Endothelial cell of umbilical vein (primary cell): ENCODE measurements at places on chromosomes 4 and X.

DNA sequence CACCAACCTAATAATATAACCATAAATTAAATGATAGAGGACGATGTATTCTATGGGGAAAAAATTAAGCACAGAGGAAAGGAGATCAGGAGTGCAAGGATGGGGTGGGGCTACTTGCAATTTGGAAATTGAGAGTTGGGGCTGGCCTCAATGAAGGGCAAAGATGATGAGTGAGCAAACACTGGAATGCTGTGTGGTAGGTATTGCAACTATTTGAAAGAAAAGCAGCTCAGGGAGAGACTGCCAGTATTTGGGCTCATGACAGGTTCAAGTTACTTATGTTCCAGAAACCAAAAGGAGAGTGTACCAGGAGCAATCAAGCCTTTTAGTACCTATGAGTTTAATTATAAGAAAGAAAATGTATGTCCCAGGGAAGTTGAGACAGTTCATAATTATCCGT is 47.4 kb downstream of the ASIC5 start:
- DNase-seq, result no peak
- H3K27ac ChIP-seq, result no peak overlapping the region
- H3K27me3 ChIP-seq, result no peaks in the 10 kb centered on the region
- H3K4me3 ChIP-seq, result no peak overlapping the region

GRCh38 chr4:169885893-169886292 is 128.1 kb upstream of the HPF1 start:
- H3K36me3 ChIP-seq, result no peaks in the 10 kb centered on the region
- no peak for DNase-seq
- no peaks in the 10 kb centered on the region for H3K27me3 ChIP-seq
- no peak overlapping the region for H3K4me3 ChIP-seq

DNA sequence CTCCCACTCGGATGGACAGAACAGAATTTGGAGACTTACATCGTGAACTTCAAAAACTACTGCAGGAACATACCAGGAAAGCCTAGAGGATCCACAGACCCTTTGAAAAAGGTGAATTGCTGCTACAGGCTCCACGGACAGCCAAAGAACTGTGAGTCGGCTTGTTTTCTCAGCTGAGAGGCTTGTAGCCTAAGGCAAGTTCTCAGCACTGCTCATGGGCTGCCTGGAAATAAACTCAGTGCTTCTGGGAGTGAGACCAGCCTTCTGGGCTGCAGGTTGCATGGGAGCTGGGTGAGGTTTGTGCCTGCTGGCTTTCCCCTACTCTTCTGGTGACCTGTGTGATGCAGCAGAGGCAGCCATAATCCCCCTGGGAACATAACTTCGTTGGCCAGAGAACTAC is 1397.6 kb downstream of the FAM133A start:
- H3K4me3 ChIP-seq, result no peak overlapping the region
- DNase-seq, result no peak
- no peak overlapping the region for H3K27ac ChIP-seq
- no peaks in the 10 kb centered on the region for H3K36me3 ChIP-seq

DNA sequence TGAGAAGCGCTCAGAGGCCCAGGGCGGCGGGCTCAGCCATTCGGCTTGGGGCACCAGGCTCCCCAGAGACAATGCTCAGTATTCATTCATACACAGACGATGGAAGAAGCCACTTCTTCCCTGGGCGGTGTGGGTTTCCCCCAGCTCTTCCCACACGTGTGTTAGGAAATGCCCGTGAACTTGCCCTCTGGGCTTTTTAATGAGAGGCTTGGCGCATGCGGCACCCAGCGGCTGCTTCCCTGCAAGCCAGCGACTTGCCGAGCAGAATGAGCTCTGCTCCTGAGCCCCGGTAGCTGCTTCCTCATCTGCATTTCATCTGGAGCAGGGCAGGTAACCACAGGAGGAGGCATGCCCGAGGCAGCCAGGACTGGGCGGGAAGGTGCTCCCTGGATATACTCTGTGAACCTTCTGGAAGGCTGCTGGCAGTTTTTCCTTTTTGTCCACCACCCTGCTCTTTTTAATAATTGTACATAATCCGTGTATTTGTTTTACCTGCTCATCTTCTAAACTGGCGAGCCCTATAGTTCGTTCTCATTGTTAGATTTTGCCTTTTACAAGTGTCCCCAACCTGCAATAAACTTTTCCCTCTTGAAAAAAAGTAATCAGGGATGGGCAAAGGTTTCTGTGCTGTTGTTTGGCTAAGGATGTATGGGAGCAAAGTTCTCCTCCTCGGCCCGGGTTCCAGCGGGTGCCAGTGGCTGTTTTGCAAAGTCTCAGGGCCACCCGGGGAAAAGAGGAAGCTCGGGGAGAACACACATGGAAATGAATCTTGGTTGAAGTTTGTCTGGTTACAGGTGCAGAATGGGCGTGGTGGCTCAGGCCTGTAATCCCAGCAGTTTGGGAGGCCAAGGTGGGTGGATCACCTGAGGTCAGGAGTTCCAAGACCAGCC is 178.8 kb downstream of the DCLK2 start:
- no peaks in the 10 kb centered on the region for H3K36me3 ChIP-seq
- H3K4me1 ChIP-seq, result peaks cover 4% of the 10 kb centered on the region
- H3K27ac ChIP-seq, result no peak overlapping the region
- H3K27me3 ChIP-seq, result no peaks in the 10 kb centered on the region
- DNase-seq, result no peak

GRCh38 chr4:177008071-177008835 is 215.5 kb upstream of the VEGFC start:
- DNase-seq, result no peak
- H3K36me3 ChIP-seq, result no peaks in the 10 kb centered on the region
- H3K27me3 ChIP-seq, result no peaks in the 10 kb centered on the region
- H3K4me1 ChIP-seq, result peaks cover 11% of the 10 kb centered on the region

DNA sequence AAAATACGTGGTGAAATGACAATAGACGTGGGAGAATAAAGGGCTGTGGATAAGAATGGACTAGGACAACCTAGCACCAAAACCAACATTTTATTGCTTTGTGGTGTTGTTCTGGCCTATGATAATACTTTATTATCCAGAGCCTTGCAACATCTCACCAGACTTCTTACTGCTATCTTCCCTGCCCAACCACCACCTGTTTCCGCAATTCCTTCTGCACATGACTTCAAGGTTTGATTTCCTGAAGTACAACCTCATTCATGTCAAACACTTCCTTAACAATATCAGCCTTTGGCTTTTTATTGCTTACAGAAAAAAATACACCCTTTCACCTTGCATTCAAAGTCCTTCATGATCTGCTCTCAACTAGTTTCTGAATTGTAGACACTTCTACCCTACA is 84.8 kb downstream of the RTL3 start:
- no peaks in the 10 kb centered on the region for H3K27me3 ChIP-seq
- no peak for DNase-seq
- H3K36me3 ChIP-seq, result no peaks in the 10 kb centered on the region

- no peak overlapping the region for H3K4me3 ChIP-seq
- H3K4me1 ChIP-seq, result no peaks in the 10 kb centered on the region
- H3K36me3 ChIP-seq, result no peaks in the 10 kb centered on the region
- no peak overlapping the region for H3K27ac ChIP-seq
These were observed 953.6 kb upstream of the AGA start for GRCh38 chr4:178395798-178396197.

- no peaks in the 10 kb centered on the region for H3K4me1 ChIP-seq
- peak; percentile 35 for DNase-seq
- no peak overlapping the region for H3K27ac ChIP-seq
- no peaks in the 10 kb centered on the region for H3K27me3 ChIP-seq
- H3K36me3 ChIP-seq, result no peaks in the 10 kb centered on the region
These were observed 82.1 kb upstream of the IQCM start for GRCh38 chr4:149897783-149898182.

DNA sequence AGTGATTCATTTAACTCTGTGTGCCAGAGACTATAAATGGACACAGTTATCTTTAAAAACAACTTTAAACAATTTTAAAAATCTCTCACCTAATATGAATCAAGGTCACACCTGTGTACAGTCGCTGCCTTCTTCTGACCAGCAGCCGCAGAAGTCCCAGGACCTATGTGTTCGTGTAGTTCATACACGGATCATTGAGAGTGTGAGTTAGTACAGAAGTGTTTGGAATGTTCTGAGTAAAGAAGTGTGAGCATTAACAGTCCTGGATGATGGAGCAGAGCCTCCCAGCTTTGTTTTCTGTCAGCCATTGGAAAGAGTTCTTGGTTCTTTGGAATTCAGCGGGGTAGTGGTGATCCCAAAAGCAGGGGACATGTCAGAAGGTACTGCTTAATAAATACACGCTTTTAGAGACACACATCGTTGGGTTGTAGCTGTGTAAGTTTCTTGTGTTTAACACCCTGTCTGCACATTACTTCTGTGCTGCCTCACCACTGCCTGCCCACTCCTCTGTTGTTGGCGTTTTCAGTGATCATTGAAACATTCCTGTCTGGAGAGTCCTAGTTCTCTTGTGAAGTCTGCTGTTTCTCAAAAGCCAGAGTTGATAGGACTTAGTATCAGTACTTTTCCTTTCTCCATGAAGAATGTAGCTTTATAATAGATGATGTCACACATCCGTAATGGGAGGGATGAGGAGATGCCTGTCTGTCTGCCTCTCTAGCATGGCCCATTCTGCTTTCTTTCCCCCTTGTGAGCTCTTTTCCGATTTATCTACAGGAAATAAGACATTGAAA is 90.6 kb downstream of the PTTG2 start:
- H3K4me3 ChIP-seq, result no peak overlapping the region
- H3K27me3 ChIP-seq, result no peaks in the 10 kb centered on the region
- H3K4me1 ChIP-seq, result peaks cover 23% of the 10 kb centered on the region
- peaks cover 5% of the 10 kb centered on the region for H3K36me3 ChIP-seq
- DNase-seq, result peak; percentile 87

DNA sequence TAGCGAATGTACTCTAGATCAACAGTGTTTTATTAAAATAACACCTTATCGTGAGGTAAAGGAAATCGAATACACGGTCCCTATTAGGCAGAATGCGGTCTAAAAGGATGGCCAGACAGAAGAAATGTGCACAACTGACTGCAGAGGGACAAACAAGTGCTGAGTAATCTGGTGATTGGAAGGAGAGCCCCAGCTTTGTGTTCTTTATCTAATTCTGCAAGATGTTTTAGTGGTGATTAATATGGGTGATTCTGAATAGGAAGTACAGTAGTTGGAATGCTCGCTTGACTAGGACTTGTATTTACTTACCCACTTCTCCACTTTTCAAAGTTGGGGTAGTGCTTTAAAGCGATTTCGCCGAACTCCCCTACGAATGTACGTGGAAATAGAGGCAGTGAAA is 1.2 kb downstream of the WDR44 start:
- H3K27ac ChIP-seq, result peak overlapping the region; percentile 86
- no peaks in the 10 kb centered on the region for H3K36me3 ChIP-seq
- H3K4me3 ChIP-seq, result peak overlapping the region; percentile 93

GRCh38 chr4:153784166-153784699 is 4.7 kb downstream of the SFRP2 start:
- no peaks in the 10 kb centered on the region for H3K36me3 ChIP-seq
- peaks cover 40% of the 10 kb centered on the region for H3K27me3 ChIP-seq
- H3K27ac ChIP-seq, result no peak overlapping the region
- DNase-seq, result no peak
- no peak overlapping the region for H3K4me3 ChIP-seq
